ENCODE measurements at places on chromosomes 4 and X. TPM values are rescaled to one million over a fixed set of nuclear protein-coding genes. Genes with fewer than 3 reads are reported as not detected.

CT45A7 gene
- polyA plus RNA-seq: not detected

C4orf17 gene
- polyA plus RNA-seq: not detected

HSPA4L gene
- polyA plus RNA-seq: 3.7 TPM

CLIC2 gene
- 3.3 TPM for polyA plus RNA-seq

MAGEA2 gene
- not detected for polyA plus RNA-seq

ALB gene
- polyA plus RNA-seq: 33,802 TPM

- peak overlapping the region; percentile 18 for H3K27ac ChIP-seq
- no peaks in the 10 kb centered on the region for H3K36me3 ChIP-seq
- no peaks in the 10 kb centered on the region for H3K27me3 ChIP-seq
- no peaks in the 10 kb centered on the region for H3K4me1 ChIP-seq
- DNase-seq: no peak
Measured at GRCh38 chrX:37754516-37754915, 25.3 kb upstream of the CYBB start.

GRCh38 chr4:145623831-145624230, 4.6 kb downstream of the MMAA start:
- H3K4me1 ChIP-seq: peaks cover 8% of the 10 kb centered on the region
- no peak overlapping the region for H3K27ac ChIP-seq
- H3K36me3 ChIP-seq: peaks cover 2% of the 10 kb centered on the region
- H3K4me3 ChIP-seq: no peak overlapping the region
- no peak for DNase-seq
- no peaks in the 10 kb centered on the region for H3K27me3 ChIP-seq

DNA sequence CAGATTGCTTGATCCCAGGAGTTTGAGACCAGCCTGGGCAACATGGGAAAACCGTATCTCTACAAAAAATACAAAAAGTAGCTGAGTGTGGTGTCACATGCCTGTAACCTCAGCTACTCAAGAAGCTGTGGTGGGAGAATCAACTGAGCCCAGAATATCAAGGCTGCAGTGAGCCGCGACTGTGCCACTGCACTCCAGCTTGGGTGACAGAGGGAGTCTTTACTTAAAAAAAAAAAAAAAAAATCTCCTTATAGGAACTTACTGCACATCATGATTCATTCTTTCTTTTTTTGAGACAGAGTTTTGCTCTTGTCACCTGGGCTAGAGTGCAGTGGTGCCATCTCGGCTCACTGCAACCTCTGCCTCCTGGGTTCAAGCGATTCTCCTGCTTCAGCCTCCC, 24.3 kb downstream of the UPF3B start:
- H3K27ac ChIP-seq: no peak overlapping the region
- no peaks in the 10 kb centered on the region for H3K27me3 ChIP-seq
- peaks cover 6% of the 10 kb centered on the region for H3K36me3 ChIP-seq
- no peak overlapping the region for H3K4me3 ChIP-seq

DNA sequence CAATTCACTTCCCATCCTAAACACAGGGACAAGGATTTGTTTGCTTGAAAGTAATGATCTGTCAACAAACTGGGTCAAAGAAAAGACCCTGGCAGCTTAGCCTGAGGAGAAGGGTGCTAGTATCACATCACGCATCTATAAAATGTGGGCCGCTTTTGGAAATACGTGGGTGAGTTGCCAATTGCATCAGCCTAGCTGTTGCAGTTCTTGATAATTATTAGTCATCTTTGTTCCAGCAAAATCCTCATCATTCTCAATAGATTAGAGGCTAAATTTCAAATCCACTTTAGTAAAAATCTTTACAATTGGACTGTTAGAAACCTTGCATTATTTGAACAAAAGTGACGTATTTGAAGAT, 33.6 kb upstream of the TAPT1 start:
- no peaks in the 10 kb centered on the region for H3K27me3 ChIP-seq
- H3K4me3 ChIP-seq: no peak overlapping the region
- H3K27ac ChIP-seq: no peak overlapping the region
- H3K4me1 ChIP-seq: no peaks in the 10 kb centered on the region

GRCh38 chr4:148052448-148052847, 320.6 kb downstream of the ARHGAP10 start:
- no peaks in the 10 kb centered on the region for H3K27me3 ChIP-seq
- H3K36me3 ChIP-seq: no peaks in the 10 kb centered on the region
- peaks cover 12% of the 10 kb centered on the region for H3K4me1 ChIP-seq
- no peak overlapping the region for H3K4me3 ChIP-seq

DNA sequence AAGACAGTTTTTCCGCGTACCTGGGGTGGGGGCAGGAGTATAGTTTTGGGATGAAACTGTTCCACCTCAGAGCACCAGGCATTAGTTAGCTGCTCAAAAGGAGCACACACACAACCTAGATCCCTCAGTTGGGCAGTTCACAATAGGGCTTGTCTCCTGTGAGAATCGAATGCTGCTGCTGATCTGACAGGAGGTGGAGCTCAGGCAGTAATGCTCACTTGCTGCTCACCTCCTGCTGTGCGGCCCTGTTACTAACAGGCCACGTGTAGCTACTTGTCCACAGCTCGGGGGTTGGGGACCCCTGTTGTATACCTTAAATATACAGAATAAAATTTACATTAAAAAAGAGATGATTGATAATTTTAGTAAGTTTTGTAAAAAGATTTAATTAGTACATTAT, 191.5 kb downstream of the SLC7A11 start:
- H3K36me3 ChIP-seq: no peaks in the 10 kb centered on the region
- no peak for DNase-seq
- H3K4me1 ChIP-seq: no peaks in the 10 kb centered on the region
- no peak overlapping the region for H3K27ac ChIP-seq
- H3K27me3 ChIP-seq: no peaks in the 10 kb centered on the region

DNA sequence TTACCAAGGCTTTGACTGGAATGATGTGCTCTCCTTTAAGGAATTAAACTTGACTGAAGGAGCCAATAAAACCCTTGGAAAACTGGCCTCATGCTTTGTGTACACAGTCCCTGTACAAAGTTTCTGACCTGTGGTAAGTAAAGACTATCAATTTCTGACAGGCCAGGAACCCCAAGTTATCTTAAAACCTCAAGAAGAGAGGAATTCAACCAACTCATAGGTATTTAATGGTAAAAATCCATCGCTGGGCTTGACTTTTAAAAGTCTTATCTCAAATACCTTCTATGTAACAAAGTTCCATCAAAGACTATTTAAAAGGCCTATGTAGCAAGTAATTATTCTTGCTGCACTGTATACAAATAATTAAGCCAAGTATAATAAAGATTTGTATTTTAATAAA, 103.7 kb upstream of the TENT5D start:
- no peak overlapping the region for H3K27ac ChIP-seq
- H3K4me1 ChIP-seq: no peaks in the 10 kb centered on the region

DNA sequence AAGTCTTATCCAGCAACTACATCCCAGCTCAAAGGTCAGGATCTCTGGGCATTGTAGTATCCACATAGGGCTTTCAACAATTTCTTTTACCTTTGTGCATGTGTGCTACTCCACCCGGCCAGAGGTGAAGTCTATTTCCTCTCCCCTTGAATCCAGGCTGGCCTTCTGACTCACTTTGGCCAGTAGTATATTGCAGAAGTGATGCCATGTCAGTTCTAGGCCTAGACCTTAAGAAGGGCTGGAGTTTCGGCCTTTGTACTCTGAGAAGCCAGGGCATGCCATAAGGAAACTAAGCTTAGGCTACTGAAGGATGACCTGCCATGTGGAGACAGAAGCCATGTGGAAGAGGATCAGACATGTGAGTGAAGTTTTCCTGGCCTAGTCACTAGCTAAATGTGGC, 191.2 kb upstream of the ATP6AP2 start:
- no peak overlapping the region for H3K27ac ChIP-seq
- no peak for DNase-seq
- H3K4me1 ChIP-seq: no peaks in the 10 kb centered on the region
- no peaks in the 10 kb centered on the region for H3K36me3 ChIP-seq
- no peak overlapping the region for H3K4me3 ChIP-seq

DNA sequence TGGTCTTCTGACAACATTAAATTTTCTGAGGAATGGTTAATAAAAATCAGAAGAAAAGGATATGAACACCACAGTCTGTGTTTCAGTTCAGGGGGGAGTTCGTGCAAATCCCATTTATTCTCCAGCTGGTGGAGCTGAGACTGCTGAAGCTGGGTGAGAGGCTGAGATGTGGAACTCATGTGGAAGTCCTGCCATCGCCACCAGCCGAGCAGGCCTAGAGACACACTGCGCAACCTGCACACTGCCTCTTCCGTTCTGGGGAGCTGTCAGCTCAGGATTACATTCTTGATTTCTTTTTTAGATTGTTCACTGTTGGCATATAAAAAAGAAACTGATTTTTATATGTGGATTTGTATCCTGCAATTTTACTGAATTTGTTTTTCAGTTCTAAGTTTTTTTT, 66.6 kb upstream of the ELOVL6 start:
- no peaks in the 10 kb centered on the region for H3K27me3 ChIP-seq
- DNase-seq: no peak
- no peak overlapping the region for H3K27ac ChIP-seq
- H3K4me1 ChIP-seq: no peaks in the 10 kb centered on the region
- no peak overlapping the region for H3K4me3 ChIP-seq
- H3K36me3 ChIP-seq: no peaks in the 10 kb centered on the region
